ENCODE measurements at places on chromosomes 7 and 10.

GRCh38 chr7:83148776-83149175, 13.9 kb downstream of the PCLO start:
- no peak for DNase-seq

DNA sequence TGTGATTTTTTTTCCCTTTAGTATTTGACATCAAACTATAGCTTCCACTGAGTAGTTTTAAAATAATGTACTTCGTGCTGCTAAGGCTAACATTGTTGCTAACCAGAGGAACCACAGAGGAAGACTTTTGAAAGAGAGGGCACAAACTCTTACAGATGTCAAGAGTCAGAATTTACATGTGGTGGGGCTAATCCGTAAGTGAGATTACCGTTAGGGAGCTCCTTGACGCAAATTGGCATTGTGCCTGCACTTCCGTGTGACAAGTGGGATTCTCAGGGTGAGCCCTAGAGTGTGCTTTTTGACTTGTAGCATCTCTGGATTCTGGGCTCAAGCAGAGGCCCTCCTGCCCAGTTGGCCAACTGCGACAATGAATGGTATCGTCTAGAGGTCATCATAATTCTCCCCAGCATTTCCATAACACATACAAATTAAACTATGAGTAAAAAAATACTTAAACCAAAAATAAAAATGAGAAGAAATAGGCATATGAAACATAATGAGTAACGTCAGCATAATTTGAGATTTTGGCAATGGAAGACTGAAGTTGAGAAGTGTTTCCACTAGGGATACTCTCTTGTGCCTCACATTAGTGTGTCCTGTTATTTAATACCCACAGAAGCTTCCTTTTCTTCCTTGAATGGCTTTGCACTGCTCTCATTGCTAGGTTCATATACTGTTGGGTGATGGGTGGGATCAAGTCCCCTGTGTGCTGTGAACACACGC, 164.0 kb downstream of the SDK1 start:
- no peak for DNase-seq

DNA sequence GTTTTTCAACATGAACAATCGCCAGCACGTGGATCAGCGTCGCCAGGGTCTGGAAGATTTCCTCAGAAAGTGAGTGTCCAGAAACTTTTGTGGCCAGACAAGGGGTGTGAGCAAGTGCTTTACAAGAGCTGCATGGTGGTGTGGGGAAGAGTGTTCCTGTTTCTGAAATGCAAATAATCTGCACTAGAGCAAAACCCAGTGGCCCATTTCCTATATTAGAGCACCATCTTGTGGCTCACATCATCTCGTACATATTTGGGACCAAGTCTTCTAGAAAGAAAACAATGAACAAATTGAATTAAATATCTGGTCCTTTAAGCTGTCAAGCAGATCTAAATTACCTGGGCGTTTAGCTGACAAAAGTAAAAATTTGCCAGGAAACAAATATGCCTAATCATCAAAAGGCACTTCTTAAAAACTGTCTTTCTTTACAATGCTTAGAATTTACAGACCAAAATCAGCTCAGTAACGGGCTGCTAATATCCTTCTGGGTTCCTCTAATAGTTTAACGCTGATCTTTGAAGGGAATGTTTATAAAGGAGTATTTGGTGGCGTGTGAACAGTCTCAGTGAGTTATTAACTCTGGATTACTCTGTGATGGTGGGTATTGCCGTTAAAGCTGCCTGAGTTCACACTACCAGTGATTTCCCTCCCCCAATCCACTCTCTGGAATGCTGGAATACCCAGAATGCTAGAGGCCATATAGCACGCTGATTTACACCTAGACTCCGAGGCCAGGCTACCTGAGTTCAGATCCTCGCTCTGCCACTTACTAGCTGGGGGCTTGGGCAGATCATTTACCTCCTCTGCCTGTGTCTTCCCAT, 73.6 kb downstream of the SNX10 start:
- DNase-seq = peak; percentile 89

DNA sequence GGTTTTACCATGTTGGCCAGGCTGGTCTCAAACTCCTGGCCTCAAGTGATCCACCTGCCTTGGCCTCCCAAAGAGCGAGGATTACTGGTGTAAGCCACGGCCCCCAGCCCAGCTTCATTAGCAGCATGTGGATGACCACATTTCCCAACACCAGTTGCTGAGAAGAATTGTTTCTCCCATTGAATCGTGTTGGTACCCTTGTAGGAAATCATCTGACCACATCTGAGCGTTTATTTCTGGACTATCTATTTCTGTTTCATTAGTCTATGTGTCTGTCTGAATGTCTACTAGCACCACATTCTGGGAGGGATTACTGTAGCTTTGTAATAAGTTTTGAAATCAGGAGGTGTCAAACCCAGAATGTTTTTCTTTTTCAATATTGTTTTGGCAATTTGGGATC, 89.6 kb downstream of the LCOR start:
- no peak for DNase-seq

- no peak for DNase-seq
Observed at GRCh38 chr7:116434820-116435341, 64.7 kb upstream of the CAV2 start.

GRCh38 chr7:74206589-74207120, 3.2 kb upstream of the LAT2 start:
- DNase-seq = peak; percentile 10

- DNase-seq = no peak
Observed at GRCh38 chr7:120856198-120856597, 1.7 kb downstream of the TSPAN12 start.

DNA sequence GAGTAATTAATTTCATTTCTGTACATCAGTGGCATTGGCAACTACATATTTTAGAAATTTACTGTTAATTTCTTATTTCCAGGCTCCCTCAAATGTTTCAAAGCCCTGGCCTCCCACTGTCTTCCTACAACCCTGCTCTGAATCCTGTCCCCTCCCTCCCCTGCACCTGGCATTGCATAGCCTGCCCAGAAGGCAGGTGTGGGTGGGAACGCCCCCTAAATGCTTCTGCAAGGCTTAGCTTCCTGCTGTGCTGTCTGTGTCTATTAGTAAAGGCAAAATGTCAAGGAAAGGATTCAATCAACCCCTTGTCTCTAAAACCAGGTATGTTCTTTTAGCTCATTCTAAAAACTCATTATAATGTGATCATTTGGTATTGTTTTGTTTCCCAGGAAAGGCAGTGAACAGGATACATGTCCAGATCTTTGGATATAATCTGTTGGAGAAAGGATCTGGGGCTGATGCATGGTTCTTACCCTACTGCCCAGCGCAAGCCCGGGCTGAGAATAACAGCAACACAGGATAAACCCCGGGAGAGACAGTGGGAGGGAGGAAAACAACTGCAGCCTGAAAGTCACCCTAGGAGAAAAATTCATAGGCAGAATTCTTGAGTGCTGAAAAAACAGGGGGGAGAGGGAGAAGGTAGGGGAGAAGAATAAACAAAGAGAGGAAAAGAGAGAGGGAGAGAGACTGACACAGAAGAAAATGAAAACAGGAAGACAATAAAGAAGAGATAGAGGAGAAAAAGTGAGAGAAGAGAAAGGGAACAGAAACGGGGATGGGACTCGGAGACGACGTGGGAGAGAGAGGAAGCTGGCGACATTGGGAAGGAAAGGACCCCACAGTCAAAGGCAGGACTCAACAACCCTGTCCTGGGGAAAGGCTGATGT, 589 bp downstream of the ZNF488 start:
- DNase-seq = no peak

GRCh38 chr10:110613996-110614495, 30.1 kb upstream of the RBM20 start:
- no peak for DNase-seq

DNA sequence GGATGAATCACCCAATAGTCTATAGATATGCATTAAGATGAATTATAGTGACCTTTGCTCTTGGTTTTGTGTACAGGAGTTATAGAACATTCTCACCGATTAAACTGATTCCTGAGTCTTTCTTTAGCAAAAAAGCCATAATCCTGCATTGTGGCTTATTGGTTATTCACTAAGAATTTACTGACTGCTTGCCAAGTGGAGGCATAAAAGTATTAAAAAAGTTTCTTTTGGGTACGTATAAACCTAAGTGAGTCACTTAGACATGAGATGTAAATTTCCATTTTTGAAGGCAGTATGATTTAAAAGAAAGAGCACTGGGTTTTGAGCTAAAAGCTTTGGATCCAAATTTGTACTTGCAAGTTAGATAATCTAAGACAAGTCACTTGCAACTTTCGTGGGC, 100.7 kb downstream of the CDK6 start:
- no peak for DNase-seq

- DNase-seq = no peak
Observed at GRCh38 chr7:95330204-95330960, 6.0 kb upstream of the PON1 start.

DNA sequence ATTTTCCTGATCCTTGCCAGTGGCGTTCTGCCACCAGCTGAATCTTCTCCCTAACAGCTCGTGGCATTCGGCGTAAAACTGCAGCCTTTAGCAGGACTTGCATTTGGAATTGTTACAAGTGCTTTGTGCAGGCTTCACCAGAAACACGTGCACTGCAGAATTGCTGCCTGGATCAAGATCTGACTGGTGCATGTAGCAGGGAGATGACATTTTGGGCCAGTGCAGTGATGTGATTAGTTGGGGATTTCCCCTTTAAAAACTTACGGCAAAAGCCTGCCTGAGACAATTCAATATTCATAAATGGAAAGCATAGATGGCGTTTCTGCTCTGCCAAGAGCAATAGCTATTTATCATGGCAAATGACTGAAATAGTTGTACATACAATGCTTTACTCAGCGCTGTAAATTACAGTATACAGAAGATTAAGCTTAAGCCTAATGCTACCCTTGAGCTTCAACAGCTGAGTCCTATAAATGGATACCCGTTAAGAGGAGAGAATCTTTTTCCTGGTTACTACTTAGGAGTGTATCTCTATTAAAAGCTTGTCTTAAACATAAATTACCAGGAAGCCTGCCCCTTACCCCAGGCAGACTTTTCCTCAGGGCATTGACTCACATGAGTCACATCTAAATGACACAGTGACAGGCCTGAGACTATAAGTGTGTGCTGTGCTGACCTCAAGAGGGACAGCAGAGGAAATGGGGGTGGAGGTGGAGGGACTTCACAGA, 106.3 kb downstream of the ATXN7L1 start:
- DNase-seq = peak; percentile 66

- no peak for DNase-seq
Observed at GRCh38 chr10:71367271-71367670, 29.4 kb upstream of the CDH23 start.

DNA sequence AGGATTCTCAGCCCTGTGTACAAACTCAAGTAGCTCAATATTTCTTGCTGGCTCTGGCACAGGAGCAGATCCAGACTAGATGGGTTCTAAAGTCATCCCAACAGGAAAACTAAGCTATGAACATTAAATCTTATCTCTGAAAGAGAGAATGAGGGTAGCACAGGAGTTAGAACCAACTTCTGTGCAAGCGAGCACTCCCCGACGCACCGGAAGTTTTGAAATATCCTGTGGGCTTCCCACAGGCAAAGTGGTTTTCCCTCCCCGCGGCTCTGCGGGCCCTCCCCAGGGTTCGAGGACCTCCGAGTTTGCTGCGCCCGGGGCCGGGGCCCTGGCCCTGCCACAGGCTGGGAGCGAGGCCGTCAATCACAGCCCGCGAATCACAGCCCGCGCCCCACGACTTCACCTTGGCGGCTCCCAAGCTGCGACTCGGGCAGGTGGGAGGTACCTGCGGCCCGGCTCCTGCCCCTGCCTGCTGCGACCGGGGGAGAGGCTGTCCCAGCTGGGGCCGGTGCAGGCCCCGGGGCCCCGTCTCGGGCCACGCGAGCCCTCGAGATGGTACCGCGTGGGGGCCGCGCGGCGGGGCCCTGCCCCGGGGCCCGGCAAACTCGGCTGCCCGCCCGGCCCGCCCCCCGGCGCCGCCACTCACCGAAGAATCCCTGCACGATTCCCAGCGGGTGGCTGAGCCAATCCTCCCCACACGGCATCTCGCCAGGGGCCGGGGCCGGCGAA, 598 bp downstream of the MCMBP start:
- DNase-seq = no peak

- no peak for DNase-seq
Observed at GRCh38 chr10:87659571-87660483, at the start of gene PAPSS2. Gene PAPSS2 (plus strand): TSS chr10:87659878. CDS start chr10:87659982, 104 bp downstream.

DNA sequence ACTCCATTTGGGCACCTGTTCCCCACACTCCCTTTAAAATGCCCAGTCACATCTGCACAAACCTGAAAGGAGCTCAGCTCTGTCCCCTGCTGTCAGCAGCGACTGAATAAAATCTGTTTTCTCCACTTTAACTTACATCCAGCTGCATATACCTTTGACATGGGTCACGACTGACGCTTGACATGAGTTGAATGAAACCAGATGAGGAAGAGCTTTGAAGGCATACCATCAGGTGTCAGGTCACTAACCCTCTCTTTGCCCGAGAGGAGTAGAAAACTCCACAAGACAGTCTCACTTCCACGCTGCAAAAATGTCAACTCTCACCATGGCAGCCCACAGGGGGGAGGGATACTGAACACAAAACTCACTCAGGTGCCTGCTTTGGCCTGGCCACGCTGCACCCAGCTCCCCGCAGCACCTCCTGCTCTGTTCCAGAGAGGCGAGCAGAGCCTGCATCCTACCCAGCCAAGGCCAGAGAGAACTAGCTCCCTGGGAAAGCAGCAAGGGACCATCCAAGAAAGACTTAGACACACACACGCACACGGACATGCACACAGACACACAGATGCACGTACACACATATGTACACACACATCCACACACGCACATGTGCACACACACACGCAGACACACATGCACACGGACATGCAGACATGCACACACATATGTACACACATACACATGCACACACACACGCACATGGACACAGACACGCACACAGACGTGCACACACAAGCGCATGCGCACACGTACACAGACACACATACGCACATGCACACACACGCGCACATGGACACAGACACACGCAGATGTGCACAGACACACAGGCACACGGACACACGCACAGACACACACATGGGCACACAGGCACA, 191.0 kb downstream of the MAD1L1 start:
- no peak for DNase-seq

- no peak for DNase-seq
Observed at GRCh38 chr10:85873063-85873462, 493.5 kb downstream of the GRID1 start.

- no peak for DNase-seq
Observed at GRCh38 chr7:23438171-23438570, 32.1 kb downstream of the IGF2BP3 start.

GRCh38 chr7:35820858-35821257, 20.0 kb downstream of the SEPTIN7 start:
- no peak for DNase-seq
